ENCODE measurements at places on chromosomes 6 and 20.
A peak's percentile ranks its signal among the peaks of the same experiment; 100 is the strongest.

DNA sequence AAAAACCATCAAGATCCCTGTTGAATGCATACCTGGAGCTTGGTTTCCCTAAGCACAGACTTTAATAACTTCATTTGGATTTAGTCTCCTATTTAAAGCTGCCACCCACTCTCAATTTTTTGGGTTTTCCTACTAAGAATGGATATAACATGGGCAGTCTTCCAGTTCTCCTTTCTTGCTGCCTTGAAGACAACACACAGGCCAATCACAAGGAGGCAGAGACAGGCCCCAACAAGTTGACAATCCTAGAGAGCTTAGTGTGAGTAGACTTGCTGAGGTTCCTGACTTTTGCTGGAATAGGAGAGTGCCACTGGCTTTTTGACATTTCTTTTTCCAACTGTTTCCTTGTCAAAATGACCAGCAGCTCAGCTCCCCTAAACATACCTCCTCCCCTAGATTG lies 112.3 kb upstream of the ESR1 start:
- DNase-seq: no peak

GRCh38 chr6:158837684-158838625 lies 18.8 kb upstream of the EZR start:
- DNase-seq: no peak

DNA sequence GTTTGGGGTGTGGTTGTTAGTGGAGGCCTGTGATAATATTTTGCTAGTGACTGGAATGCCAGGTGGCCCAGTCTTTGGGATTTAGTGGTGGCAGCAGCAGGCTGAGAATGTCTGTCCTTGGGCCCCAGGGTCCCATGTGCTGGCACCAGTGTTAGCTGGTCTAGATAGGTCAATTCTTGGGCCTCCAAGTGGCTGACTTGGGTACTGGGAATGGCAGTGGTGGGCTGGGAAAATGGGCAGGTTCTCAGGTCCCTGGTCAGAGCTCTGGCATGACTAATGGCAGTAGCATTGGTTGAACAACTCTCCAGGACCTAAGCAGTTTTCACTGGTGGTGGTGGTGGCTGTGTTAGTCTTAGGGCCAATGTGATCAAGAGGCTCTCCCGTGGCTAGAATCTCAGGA lies 50.3 kb downstream of the OLIG3 start:
- no peak for DNase-seq

DNA sequence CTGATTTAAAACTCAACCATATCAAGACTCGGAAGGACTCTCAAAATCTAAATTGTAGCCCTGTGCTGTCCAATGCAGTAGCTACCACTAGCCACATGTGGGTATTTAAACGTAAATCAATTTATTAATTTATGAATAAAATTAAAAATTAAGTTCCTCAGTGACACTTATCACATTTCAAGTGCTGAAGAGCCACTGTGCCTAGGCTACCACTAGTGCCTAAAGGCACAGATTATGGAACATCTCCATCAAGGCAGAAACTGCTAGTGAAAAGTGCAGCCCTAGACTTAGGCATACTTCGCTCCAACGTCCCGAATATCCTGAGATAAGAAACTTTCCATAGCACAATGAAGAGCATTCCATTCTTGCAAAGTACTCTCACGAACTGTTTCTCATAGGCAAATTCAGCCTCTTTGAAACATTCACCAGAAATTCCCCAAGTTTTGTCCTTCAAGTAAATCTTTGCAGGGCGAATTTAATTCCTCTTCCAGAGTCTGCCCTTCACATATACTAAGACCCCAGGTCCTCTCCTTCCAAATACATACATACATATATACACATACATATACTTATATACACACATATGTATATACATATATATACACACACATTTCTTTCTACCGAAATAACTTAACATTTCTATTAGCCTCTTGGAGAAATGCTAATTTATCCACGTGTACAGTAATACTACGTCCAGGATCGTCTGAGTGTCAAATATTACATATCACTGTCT lies 1.3 kb downstream of the SUPT3H start:
- DNase-seq: no peak

DNA sequence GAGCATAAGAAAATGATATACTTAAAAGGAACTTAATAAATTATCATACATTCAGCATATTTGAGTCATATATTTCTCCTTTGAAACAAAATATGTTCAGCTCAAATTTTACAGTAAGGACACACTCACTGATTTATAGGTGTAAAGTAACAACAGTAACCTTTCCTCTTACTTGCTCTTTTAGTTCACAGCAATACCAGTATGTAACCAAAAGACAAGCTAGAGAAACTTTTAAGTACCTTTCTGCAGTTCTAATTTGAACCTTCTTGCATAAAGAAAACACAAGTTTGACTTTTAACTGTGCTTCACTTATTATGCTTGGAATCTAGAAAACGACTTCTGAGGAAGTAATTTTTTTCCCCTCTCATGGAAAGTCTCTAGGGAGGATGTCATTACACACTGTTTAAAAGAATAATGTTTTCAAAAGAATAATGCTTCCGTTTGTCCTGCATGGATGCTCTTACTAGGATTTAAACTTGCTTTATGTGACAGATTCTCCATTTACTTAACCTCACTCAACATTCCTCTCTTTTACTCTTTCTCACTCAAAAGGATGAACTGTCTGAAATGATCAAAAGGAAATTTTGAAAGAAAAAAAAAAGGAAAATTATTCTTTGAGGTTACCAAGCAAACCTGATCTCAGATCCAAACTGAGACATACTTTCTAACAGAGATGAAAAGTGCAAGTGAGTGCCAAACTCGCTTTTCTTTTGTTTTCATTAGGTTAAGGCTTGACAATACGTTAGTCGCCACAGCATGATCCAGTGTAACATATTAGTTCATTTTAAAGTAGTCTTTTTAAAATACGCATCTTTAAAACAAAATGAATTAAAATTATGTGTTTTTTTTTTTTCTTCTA lies 22.4 kb upstream of the CALHM6 start:
- no peak for DNase-seq

- no peak for DNase-seq
Measured at GRCh38 chr6:102137859-102138258, 744.4 kb downstream of the GRIK2 start.

DNA sequence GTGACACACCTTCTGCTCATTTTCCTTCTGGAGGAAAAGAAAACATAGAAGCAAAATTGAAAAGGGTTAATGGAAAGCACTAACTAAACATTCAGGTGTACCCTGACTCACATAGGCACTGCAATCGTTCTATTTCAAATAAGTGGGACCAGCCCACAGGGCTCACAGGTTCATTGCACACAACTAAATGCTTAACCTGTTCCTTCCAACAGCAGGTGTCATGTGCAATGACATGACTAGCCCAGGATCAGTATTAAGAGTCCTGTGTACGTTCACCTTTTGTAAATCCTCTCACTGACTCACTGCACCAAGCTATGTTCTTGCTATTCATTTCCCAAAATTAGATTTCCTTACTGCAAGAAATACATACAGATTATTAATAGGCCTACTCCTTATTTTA lies 151.3 kb downstream of the GMPR start:
- DNase-seq: no peak

GRCh38 chr6:52881996-52882841 lies 27.3 kb downstream of the GSTA3 start:
- peak; percentile 33 for DNase-seq

GRCh38 chr6:111989743-111990142 lies 64.2 kb upstream of the CCN6 start:
- no peak for DNase-seq

DNA sequence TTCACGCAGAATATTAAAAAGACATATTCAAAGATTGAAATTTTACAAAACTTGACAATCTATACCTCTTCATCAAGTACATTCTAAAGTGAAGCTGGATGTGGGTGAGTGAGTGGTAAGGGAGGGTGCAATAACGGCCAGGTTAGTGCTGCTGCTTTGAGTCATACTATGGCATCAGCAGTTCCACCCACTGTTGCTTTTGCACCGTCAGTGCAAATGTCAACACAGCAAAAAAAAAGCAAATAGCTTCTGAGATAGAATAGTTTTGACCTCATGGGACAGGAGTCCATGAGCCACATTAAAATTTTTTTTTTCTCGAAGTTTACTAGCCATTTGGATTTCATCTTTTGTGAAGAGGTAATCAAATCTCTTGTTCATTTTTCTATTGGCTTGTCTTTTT lies 31.8 kb downstream of the PSMF1 start:
- DNase-seq: no peak

GRCh38 chr6:135525594-135525993 lies 28.1 kb upstream of the AHI1 start:
- DNase-seq: no peak

DNA sequence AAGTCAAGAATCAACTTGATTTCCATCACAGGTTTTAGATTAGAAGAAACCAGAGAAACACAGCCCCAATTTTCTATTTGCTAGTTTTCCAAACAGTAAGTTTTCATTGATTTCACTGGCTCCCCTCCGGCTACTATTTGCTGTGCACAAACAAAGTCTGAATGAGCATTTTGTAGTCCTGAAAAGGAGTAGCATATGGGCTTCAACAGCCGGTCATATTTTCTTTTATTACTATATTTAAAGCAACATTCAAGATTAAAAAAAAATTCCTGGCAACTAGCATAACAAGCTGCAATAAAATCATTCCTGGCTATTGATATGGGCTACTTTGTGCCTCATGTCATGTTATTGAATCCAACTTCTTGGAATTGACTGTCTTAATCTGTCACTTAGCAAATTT lies 48.3 kb downstream of the CARMIL1 start:
- no peak for DNase-seq

- no peak for DNase-seq
Measured at GRCh38 chr6:88704980-88705379, 258.4 kb downstream of the RNGTT start.

GRCh38 chr20:23641936-23642751 lies 4.4 kb upstream of the CST3 start:
- DNase-seq: no peak
